ENCODE measurements at places on chromosomes 7 and 10.

- no peak for DNase-seq
These were observed 77.5 kb upstream of the CTTNBP2 start for GRCh38 chr7:117950601-117951260.

GRCh38 chr7:47320296-47320695, 261.6 kb downstream of the TNS3 start:
- no peak for DNase-seq

DNA sequence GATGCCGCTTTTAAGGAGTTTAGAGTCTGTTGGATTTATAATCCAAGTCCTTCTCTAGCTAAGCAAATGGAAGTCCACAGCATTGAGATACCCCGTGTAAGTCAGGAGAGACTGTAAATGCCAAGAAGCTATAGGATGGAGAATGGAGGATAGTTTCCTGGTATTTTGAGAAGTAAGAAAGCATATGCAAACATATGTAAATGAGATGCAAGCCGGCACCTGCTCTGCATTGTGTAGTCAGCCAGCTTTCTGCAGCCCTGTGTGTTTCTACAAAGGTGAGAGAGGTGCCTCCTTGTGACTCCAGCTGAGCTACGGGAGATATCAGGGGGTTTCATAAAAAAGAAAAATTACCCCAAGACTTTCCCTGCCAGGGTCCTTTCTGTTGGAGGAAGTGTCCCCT, 176.3 kb downstream of the RPS24 start:
- DNase-seq, result no peak

GRCh38 chr7:113015034-113015645, 71.5 kb downstream of the GPR85 start:
- DNase-seq, result no peak

- peak; percentile 21 for DNase-seq
These were observed 7.5 kb upstream of the LRRN3 start for GRCh38 chr7:111083413-111083812.

DNA sequence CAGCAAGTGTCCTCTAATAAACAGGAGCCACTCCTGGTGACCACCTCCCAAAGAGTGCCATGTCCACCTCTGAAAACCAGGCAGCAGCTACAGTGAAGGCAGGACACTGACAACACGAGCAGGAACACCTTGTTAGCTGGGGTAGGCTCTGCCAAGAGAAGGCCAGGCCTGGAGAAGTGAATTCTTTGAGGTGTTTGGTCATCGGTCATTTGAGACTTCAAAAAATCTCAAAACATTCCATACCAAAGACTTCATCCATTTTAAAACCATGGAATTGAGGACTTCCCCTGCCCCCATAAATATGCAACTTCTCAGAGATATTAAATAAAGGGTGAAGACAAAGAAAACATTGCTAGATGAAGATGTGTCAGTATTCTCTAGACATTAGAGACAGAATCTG, 28.4 kb upstream of the OPALIN start:
- DNase-seq, result no peak

DNA sequence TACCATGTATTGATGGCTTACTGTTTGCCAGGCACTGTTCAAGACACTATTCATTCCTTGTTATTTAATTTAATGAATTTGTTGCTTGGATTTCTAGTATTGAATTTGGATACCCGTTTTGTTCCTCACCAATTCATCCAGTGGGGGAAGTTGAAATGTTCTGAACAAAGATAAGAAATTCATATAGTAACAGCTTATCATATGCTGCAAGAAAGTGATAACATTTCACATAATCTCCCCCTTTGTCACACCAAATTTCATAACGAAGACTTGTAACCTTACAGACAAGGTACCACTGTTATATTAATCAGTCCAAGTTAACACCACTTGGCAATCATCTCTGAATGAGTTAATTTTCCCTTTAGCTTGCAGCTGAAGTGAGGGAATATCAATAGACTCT, 42.1 kb downstream of the SCIN start:
- no peak for DNase-seq

- DNase-seq, result no peak
These were observed 66.6 kb downstream of the CUBN start for GRCh38 chr10:17062955-17063484.

- no peak for DNase-seq
These were observed 100.9 kb downstream of the XRCC2 start for GRCh38 chr7:152574892-152575548.

DNA sequence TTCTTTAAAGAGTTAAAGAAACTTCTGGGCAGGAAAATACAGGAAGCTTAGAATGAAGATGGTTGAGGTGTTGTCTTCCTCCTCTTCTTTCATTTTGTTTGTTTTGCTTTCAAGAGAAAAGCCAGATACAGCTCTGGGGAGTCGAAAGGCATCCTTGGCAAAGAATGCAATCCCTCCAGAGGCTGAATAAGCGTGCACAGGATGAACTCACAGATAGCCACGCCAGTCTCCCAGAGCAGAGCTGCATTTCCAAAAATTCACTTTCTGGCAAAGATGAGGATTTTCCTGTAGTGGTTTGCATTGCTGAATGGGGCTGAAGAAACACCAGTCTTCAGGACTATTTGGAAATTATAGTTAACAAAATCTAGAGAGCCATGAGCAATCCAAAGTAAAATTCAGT, 336.4 kb downstream of the NRG3 start:
- DNase-seq, result no peak

- no peak for DNase-seq
These were observed 7.7 kb downstream of the BBS9 start for GRCh38 chr7:33137103-33137502.

- DNase-seq, result no peak
These were observed 11.5 kb upstream of the TAS2R39 start for GRCh38 chr7:143171697-143172096.

- DNase-seq, result no peak
These were observed 457.6 kb downstream of the LRMDA start for GRCh38 chr10:75889051-75889450.

DNA sequence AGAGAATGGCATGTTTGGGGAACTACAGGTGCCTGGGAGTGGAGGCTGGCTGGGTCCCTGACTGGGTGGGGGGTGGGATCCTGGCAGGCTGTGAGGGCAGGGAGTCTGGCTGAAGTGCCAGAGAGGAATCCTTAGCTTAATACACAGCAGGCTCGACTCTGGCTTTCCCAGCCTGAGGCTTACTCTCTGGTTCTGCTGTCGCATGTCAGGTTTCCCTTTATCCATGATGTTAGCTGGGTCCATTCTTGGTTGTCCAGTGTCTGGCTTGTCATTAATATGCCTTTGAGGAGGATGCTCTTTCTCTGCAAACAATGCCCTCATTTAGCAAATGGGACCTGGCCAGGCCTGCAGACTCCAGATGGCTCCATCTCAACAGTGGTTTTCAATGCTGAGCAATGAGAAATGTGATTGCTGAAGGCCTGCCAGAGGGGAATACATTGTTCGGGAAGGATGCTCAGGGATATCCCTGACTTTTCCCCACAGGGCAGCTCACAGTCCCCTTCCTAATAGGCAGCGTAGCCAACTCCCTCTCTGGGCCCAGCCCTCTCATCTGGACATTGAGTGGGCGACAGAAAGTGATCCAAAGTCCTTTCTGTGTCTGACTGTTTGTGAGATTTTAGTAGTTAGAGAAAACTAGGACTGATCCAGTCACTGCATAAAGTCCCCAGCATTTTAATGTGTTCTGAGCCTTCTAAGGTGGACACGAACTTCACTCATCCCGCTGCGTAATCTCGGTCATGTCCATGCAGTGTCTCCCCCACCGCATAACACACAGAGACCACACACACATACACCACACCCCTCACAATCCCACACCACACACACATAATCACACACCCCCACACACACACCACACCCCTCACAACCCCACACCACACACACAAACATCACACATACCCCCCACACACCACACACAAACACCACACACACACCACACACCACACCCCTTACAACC, 124.9 kb downstream of the ANLN start:
- DNase-seq, result no peak

GRCh38 chr7:97871659-97872024, 566 bp downstream of the ASNS start:
- peak; percentile 30 for DNase-seq

- DNase-seq, result no peak
These were observed 59.1 kb downstream of the AUTS2 start for GRCh38 chr7:69657331-69657730.

GRCh38 chr10:30062582-30062981, 3.2 kb upstream of the JCAD start:
- no peak for DNase-seq

DNA sequence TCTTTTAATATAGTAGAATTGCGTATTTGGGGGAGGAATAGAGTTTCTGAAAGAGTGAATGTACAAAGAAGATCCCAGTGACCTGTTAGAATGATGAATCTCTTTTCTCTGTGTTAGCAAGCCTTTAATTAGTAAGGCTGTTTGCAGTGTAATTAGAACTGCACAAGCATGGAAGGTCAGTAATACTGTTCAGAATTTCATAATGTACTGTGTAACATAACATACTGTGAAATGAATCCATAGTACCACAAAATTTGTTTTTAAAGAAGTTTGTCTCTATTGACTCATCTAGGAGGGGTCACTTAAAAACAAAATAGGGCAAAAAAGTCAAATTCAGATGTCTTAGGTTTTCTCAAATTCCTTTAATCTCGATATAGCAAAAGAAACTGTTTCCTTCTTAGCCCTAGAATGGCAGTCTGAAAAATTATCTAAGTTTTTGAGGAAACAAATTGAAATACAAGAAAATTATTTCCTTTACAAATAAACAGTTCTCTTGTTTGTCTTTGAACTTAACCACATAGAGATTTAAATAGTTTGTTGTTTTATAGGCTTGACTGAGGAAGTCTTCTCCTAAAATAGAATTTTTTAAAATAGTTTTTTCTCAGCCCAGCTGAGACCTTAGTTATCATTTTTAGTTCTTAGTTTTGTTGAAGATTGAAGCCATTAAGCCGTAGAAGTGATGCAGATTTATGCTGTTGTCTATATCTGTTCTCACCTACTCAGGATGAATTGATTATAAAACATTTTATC, 12.5 kb downstream of the ADK start:
- DNase-seq, result no peak

GRCh38 chr7:83456413-83456812, 192.5 kb downstream of the SEMA3E start:
- no peak for DNase-seq

GRCh38 chr7:49174396-49174795, 250.0 kb downstream of the CDC14C start:
- DNase-seq, result no peak

DNA sequence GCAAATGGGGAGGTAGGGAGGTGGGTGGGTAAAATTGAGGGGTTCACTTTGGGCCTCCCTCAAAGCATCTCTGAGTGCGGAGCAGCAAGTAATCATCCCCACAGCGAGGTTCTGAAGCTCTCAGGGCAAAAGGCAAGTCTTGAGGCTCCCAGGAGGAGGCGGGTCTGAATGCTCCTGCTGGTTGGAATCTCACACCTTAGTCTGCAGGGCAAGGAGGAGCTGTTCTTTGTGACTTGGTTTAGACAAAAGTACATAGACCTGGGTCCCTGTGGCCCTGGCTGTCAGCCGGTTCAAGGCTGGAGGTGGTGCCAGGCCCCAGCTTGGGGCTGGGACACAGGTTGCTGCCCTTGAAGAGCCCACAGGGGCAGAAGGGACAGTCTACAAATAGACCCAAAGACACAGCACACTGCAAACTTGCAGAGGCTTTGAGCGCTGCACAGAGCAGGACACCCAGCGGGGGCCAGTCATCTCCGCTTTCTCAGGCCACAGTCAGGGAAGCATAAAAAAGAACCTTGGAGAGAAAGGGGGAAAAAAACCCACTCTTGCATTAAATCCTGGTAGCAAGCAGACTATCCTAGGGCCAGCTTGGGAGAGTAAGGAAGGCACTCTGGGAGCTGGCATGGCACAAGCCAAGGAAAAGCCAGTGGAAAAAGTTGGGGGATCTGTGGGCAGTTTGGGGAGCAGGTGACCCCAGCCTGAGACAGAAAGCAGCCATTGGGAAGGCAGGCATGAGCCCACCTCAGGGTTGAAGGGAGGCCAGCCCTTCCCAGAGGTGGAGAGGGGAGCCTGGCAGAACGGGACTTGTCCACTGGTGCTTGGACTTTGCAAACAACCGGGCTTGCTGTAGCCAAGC, 926 bp upstream of the C10orf71 start:
- no peak for DNase-seq

DNA sequence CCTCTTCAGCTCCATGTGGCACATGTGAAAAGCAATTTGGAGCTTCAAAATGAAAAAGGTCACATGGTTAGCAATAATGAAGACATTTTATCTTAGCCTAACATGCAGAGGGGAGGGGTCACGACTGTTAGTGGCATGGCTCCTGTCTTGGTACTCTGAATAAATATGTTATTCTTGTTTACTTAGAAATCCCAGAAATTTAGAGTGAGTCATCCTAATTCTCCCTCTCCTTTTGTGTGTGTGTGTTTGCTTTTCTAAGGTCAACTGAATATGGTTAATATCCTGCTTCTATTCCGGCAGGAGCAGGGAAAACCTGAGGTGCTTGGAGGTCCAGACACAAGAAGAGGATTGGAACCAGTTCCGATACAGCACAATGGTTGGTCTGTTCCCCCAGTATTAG, 17.6 kb downstream of the BCCIP start:
- no peak for DNase-seq

GRCh38 chr10:8639486-8640185, 585.1 kb downstream of the GATA3 start:
- DNase-seq, result no peak

GRCh38 chr7:129227646-129228578, 3.1 kb downstream of the AHCYL2 start:
- no peak for DNase-seq

DNA sequence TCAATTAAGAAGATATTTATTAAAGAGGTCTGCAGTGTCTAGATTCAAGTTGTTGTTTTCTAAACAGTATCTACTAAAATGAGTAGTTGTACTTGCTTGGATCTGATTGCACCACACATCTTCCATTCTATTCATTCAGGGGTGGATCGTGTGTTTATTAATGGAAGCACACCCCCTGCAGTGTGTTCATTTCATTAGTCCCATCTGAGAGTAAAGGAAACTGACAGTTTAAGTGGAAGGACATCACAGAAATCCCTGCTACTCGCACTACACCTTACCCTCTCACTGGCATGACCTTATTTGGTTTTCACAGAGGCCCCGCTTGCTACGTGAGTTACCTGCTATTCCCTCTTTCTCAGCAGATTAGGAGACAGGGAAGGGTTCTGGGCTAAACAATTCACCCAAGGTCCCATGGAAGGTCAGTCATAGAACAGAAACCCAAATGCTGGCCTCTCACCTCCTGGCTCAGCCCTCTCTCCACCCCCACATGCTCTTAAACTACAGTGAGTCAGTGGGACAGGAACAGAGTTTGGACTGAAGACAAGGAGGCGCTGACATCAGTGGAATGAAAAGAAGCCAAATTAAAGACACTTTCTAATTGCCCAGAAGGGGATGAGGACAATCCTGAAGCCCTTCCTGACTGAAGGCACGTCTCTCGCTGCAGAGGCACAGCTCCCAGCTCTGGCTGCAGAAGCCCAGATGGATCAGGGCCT, 369.2 kb upstream of the NRP1 start:
- no peak for DNase-seq

- DNase-seq, result no peak
These were observed 1079.9 kb downstream of the CNTNAP2 start for GRCh38 chr7:147196481-147196880.
